Stimulated activated CD8-positive, alpha-beta memory T cell treated with anti-CD3 and anti-CD28 coated beads, Interleukin-15, amount 100 ng/mL, for 24 hours (primary cell): ENCODE measurements at places on chromosomes 2 and 18.

GRCh38 chr2:174901075-174901474 is 104.1 kb downstream of the CHN1 start:
- no peak for DNase-seq

DNA sequence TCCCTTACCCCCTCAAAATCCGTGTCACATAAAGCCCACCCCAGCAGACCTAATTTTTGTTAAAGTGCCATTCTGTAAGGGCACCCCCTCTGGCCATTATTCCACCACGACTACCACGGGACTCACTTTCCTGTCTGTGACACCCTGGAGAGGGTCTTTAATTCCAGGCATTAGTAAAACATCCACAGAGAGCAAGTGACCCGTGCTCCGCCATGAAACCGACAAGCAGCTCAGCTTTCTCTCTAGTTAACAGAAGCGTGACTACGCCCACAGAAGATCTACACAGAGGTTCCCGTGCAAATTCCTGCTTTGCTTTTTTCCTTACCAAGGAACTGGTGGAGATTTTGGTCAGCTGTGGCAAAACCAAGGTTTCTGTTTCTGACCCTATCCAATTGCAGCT is 4.4 kb downstream of the SIGLEC15 start:
- no peak for DNase-seq

DNA sequence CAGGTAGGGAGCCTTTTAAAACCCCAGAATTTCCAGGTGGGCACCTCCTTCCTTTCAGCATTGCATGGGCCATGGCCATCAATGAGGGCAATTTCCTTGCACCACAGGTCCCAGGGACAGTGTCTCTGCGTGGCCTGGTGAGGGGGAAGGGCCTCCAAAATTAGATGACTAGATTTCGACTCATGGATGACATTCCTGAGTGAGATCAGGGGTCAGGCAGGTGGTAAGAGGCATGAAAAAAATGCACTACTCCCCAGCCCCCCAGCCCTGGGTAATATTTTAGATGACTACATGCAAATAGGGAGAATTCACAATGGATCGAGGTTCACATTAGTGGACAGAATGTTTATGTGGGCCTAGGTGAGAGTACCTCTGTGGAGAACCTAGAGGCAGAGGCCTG is 19.0 kb upstream of the IGFBP5 start:
- DNase-seq, result no peak

DNA sequence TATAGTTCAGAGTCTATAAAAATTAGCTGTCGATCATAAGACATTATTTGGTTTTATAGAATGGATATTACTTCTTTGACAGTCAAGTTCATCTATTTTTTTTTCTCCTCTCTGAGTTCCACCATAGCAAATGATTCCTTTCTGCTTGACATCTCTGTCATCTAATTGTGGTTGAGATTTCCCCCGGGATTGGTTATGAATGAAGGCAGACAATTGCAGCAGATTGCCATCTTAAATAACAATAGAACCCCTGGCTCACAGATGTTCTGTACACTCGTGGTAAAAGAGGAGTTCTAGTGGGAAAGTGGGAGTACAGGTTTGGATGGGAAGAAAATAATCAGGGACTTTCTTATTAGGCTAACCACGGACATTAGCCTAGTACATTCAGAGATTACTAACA is 292.1 kb upstream of the NRXN1 start:
- DNase-seq, result no peak

DNA sequence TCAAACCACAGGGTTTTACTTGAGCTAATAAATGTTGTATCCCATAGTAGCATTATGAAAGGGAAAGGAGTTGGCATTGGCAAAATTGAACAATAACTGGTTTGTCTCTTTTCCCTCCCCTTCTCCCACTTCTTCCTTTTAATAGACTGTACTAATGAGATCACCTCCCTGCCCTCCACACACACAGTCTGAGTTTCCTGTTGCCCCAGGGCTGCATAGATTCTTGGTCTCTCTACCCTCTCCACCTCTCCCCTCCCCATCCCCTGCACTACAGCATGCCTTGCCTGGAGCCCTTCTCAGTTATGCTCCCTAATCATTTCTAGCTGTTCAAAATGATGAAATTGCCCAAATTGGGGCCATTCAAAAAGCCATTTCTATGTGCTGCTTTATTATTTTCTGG is 37.2 kb upstream of the NEMP2 start:
- DNase-seq, result no peak

GRCh38 chr2:170525566-170525900 is 189.6 kb upstream of the SP5 start:
- DNase-seq, result no peak

DNA sequence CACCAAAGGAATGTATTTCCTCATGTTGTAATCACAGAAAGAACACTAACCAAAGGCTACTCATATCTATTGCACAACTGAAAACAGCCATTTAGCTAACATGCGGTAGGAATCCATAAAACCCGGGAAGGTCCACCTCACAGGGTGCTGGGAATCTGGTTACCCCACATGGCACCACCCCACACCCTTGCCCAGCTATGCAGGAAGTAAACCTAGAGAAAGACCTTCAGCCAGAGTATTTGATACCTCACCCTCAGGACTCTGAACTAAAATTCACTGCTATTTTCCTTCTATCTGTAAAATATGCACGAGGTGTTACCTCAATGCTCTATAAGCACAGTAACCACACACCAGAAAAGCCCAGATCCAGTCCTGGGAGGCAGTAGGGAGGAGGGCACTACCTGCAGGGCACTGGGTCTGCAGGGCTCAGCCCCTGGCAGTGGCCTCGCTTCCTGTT is 45.8 kb downstream of the PTPN2 start:
- DNase-seq, result no peak

GRCh38 chr18:3872641-3873040 is 422.7 kb downstream of the TGIF1 start:
- DNase-seq, result no peak

GRCh38 chr2:163248376-163249253 is 410.0 kb upstream of the KCNH7 start:
- no peak for DNase-seq

GRCh38 chr2:118750959-118751565 is 96.4 kb downstream of the EN1 start:
- DNase-seq, result no peak

GRCh38 chr2:155157065-155157464 is 458.6 kb downstream of the KCNJ3 start:
- no peak for DNase-seq

- no peak for DNase-seq
Measured at GRCh38 chr2:236259371-236259770, 4.8 kb downstream of the ASB18 start.

- DNase-seq, result no peak
Measured at GRCh38 chr2:212392043-212392442, 146.6 kb downstream of the ERBB4 start.

- no peak for DNase-seq
Measured at GRCh38 chr2:113105047-113105785, 22.2 kb upstream of the IL1RN start.

DNA sequence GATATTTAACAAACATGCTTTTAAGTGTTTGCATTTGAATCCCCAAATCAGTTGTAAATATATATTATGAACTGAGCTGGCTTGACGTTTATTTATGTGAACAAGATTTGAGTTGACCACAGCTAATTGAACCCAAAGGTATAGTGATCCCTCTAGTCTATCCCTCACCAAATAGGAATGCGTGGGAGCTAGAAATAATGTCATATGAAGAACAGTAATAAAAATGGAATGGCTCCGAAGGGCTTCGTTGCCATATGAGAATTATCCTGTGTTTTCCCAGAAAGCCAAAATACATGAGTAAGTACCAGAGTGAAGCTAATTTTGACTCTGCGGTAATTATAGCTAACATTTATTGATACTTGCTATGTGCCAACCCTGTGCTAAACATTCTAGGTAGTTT is 142.7 kb downstream of the ADCYAP1 start:
- no peak for DNase-seq

DNA sequence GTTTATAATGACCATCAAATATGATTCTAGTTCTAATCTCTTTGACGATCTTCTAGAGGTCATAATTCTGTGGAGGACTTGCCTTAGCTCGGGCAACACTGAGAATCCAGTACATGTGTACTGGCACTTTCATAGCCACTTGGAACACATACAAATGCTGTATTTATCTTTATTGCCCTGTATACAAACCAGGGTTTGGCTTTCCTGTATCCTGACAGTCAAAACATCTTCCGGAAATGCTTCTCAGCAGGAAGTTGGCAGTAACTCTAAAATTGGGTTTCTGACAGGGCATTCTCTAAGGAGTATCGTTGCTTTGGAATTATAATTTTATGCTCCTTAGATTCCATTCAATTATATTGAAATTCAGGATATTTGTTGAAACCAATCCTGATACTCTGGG is 643.6 kb downstream of the NRXN1 start:
- no peak for DNase-seq

DNA sequence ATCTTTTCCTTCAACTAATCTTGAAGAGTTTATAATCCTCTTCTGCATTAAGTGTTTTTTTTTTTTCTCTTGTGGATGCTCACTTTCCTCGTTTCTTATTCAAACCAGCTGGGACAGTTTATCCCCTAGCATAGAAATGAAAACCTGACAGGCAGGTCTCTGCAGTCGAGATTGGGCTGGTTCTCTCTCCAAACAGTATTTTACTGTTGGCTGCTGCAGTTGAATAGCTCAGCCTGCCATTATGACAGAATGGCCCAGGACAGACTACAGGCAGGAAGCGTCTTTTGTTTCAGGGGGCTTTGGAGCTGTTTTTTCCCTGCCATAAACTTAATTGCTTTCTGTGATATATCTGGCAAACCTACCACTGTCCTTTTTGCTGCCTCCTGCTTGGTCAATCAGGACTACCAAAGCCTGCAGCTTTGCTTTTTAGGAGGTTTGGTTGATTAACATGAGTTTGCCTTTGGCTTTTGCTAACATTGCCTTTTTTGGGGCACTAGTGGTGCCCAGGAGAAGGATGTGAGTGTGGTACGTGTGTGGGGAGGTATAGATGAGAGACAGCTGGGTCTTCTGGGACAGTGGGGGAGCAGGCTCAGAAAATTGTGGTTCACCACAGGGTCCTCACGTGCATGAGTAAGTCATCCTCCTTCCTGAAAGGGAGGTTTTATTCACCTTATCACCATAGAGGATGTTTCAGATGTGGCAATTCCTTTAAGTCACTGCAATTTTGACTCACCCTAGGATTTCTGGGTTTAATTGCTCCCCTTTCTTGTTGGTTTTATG is 128.7 kb downstream of the LYPD6B start:
- no peak for DNase-seq

- no peak for DNase-seq
Measured at GRCh38 chr18:43001821-43002220, 113.7 kb downstream of the RIT2 start.

- no peak for DNase-seq
Measured at GRCh38 chr18:7105943-7106342, 11.7 kb downstream of the LAMA1 start.

GRCh38 chr2:223877721-223878410 is 40.5 kb upstream of the AP1S3 start:
- DNase-seq, result no peak

DNA sequence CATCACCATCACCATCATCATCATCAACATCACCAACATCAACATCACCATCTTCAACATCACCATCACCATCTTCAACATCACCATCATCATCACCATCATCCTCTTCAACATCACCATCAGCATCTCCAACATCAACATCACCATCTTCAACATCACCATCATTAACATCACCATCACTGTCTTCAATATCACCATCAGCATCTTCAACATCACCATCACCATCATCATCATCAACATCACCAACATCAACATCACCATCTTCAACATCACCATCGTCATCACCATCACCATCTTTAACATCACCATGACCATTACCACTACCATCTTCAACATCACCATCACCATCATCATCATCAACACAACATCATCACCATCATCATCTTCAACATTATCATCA is 267.2 kb downstream of the SP3 start:
- no peak for DNase-seq

DNA sequence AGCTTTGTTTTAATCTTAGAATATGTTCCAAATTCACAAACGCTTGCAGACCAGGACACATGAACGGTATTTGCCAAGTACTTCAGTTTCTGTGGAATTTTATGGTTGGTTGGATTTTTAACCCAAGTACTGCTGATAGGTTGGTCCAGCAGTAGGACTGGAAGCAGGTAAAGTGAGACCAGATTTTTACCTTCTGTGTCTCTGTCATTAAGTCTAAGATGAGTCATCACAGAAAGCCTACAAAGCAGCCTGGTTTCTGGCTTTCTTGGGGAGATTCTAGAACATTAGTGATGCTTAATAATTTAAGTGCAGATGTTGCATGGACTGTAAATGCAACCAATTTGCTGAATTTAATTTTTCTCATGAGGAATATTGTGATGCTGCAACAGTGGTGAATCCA is 100.5 kb downstream of the SCG2 start:
- no peak for DNase-seq

DNA sequence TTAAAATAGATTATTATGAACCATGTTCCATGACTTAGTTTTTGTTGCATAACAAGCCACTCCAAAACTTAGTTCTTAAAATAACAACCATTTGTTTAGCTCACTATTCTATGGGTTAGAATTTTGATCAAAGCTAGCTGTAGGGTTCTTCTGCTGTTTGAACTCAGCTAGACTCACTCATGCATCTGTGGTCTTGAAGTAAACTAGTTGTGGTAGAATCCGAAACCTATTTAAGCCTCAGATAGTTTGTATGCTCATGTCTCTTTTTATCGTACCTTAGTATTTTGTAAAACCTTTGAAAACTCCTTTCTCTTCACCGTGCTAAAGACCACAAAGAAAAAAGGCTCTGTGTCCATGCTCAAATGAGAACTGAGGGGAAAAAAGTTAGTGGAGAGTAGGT is 166.6 kb downstream of the XIRP2 start:
- no peak for DNase-seq
